NCI-H2171 treated with DMSO at 0.1 percent for 48 hours (cell line): ENCODE measurements at places on chromosomes 1 and 21.

GRCh38 chr1:235586413-235586812 lies 63.2 kb downstream of the GNG4 start:
- no peak for DNase-seq

DNA sequence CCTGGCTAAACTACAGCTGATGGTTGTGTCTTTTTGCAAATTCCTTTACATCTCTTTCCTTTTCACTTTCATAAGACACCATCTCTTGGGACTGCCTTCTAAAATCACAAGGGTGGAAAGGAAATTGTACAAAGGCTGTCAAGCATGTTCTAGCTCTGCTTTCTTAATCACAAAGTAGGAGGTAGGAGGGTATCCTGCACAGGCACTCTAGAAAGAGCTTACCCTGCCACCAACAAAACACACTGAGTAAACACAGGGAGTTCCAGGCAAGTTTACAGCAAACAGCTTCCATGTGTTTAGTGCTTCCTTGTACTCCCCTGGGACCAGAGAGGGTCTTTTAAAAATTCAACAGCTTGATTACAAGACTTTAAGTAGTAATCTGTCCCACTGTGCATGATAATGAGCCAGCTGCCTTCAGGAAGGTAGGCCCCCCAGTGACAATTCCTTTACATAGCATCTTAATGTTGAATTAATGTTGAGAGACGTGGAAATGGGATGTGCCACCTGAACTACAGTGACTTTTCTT lies 2.4 kb downstream of the PLPP3 start:
- DNase-seq = peak; percentile 85

GRCh38 chr1:44642255-44642654 lies 32.0 kb downstream of the TMEM53 start:
- DNase-seq = no peak

- no peak for DNase-seq
Observed at GRCh38 chr1:14627608-14628489, 29.4 kb downstream of the KAZN start.

GRCh38 chr1:115810609-115811008 lies 30.3 kb downstream of the NHLH2 start:
- DNase-seq = peak; percentile 79

DNA sequence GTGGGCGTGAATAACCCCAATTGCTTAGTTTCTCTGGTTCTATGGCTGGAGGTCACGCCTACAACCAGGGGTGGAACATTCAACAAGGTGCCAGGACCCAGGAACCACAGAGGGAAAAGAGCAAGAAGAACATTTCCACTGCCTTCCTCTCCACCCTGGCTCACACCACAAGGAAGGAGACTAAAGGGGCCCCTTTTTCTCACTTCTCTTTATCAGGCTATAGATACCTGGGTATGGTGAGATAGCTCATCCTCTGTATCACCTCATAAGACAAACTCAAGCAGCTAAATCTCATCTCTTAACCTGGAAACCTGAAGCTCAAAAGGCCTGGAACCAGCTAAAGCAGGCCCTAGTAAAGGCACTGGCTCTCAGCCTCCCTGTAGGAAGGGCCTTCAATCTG lies 438.8 kb upstream of the OLFM3 start:
- DNase-seq = no peak

- DNase-seq = peak; percentile 60
Observed at GRCh38 chr1:243378669-243379068, 122.8 kb downstream of the SDCCAG8 start.

DNA sequence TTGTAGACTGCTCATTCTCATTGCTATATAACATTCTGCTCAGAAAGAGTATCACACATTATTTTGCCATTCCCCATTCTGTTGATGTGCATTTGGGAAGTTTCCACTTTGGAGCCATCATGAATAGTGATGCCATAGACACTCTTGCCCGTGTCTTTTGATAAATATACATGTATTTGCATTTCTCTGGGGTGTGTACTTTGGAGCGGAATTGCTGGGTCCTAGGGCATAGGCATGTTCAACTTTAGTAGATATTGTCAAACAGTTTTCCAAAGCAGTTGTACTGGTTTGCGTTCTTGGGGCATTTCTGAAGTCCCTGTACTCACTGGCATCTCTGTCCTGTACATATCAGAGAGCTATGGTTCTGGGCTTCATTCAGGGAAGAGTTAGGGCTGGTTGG lies 52.1 kb downstream of the PIK3CD start:
- DNase-seq = no peak

GRCh38 chr1:243258731-243259130 lies 2.9 kb downstream of the SDCCAG8 start:
- no peak for DNase-seq

GRCh38 chr1:169631249-169631648 lies 1.3 kb upstream of the SELP start:
- DNase-seq = no peak

- DNase-seq = no peak
Observed at GRCh38 chr1:54813485-54814125, 12.5 kb upstream of the TTC22 start.

DNA sequence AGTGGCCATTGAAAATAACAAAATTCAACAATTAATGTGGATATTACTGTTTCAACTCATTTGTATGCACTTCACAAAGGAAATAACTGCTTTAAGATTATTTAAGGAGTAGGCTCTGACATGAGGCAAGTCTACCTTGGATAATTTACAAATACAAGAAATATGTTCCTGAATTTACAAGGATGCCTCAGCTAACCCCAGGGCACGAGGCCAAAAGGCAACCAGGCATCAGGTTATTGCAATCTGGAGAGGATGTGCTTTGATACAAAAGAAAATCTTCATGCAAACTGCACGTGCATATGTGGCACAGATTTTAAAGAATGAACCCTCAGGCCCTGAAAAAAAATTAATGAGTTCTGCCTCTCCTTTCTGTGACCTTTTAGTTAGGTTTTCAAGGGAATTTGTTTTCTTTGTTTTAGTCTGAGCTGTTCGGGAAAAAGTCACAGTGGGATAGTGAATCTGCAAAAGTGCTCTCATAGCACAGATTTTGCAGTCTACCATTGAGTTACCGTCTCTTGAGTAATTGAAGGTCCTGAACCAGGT lies 1304.2 kb upstream of the ADGRL4 start:
- DNase-seq = peak; percentile 38

- no peak for DNase-seq
Observed at GRCh38 chr21:14890141-14890540, 174.7 kb downstream of the NRIP1 start.

DNA sequence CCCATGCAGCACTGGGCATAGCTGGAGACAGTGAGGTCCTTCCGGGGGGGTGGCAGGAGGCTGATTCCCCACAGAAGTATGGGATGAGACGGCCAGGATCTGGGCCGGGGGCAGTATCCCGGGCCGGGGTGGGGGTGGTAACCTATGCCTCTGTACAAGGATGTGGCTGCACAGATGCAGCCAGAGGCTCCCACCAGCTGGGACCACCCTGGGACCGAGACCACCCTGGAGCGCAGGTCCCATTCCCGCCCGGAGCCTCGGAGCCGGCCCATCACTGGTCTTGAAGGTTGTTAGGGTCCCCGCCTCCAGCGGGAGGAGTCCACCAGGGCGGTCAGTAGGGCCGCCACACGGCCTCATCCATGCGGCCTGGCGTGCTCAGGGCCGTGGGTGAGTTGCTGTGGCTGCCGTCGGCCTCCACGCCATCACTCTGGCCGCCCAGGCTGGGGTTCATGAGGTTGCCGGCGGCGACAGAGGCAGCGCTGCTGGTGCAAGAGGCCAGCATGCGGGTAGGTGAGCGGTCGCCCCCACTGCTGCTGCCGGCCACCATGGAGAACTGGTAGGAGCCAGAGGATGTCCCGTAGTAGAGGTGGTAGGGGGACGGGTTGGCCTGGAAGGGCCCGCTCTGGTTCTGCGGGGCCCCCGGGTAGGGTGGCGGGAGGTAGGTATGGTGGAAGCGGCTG lies 28.1 kb downstream of the RUNX3 start:
- DNase-seq = no peak

DNA sequence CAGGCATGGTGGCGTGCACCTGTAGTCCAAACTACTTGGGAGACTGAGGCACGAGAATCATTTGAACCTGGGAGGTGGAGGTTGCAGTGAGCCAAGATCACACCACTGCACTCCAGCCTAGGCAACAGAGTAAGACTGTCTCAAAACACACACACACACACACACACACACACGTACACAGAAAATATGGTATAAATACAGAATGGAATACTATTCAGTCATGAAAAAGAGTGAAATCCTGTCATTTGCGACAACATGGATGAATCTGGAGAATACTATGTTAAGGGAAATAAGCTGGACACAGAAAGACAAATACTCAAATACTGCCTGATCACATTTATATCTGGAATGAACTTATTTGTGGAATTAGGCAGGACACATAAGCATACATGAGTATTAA lies 18.4 kb downstream of the FOXD2 start:
- no peak for DNase-seq

DNA sequence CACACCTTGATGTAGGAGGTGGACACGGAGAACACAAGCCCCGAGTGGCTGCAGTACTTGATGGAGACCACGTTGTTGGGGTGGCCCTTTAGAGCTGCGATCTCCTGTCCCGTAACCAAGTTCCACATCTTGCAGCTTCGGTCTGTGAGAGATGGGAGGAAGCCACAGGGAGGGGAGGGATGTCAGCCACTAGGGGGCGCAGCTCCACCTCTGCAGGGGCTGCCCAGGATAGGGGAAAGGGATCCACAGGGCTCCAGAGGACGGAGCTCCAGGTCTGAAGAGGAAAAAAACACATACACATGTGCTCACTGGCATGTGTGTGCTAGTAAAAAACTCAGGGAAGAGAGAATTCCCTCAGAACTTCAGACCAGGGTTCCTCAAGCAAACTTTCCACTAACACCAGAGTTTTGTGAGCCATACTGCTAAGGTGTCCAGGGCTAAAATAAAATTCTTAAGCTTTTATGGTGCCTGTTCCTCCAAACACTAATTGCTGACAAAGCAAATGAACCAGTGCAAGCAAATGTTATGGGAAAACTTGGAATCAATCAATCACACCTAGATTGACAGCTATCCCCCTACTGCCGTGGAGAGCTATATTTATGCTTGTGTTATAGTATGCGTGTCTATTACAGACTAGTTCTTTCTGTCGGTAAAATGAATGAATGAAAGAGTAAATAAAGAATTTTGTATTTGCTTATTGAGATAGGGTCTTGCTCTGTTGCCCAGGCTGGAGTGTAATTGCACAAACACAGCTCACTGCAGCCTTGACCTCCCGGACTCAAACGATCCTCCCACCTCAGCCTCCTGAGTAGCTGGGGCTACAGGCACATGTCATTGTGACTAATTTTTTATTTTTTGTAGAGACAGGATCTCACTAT lies 43.7 kb downstream of the KIF21B start:
- peak; percentile 36 for DNase-seq

- DNase-seq = no peak
Observed at GRCh38 chr1:53078333-53079101, 16.5 kb downstream of the PODN start.

DNA sequence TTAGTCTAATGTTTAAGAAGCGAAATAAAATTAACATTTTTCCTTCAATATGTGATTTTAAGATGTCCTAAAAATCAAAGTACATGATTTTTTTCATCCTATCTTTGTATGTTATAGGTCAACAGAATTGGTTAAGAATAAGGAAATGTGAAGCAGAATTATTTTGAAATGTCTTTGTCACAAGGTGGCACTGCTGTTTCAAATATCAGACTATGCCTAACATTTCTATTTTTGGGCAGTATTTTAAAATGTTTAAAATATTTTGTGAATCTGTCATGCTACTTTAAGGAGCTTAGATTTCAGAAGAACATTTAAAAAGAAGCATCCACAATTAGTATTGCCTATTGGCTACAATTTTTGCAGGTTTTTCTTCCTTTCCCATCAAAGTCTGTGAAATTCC lies 38.7 kb downstream of the AMY1C start:
- peak; percentile 4 for DNase-seq

DNA sequence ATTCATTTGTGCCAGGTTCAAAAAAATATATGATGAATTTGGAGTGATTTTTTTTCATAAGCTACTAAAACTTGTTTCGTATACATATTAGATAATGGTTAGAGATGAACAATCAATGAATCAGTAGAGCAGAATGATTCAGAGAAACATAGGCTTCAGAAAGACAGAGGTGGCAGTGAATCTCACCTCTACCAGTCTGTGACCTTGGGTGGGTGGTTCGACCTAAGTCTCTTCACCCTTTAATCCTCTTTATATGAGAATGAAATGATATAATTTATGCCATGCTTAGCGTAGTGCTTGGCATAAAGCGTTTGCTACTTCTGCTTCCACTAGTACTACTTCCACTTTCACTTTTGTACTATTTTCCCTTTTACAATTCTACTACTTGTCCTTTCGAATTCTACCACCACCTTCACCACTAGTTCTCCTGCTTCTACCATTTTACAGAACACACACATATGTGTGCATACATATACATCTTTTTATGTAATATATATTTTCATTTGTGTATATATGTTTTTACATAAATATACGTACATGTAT lies 45.1 kb downstream of the FYB2 start:
- no peak for DNase-seq

- DNase-seq = peak; percentile 40
Observed at GRCh38 chr1:44485229-44485933, 80.3 kb downstream of the RNF220 start.

DNA sequence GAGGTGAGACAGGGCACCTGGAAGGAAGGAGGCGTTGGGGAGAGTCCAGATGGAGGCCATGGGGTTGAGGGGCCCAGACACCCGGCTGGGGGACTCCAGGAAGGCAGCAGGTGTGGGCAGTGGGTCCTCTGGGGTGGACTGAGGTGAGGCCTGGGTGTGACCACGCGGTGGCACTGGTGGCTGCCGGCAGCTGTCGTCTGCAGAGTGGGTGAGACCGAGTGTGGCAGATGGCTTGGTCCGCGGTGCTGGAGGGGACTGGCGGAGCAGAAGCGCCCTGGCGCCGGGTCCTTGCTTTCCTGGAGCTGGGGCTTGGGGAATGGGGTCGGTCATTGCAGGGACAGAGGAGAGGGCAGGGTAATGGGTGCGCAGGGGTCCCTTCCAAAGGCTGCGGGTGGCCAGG lies 12.5 kb downstream of the AGRN start:
- DNase-seq = peak; percentile 66

- peak; percentile 26 for DNase-seq
Observed at GRCh38 chr1:30161953-30162352, 561.4 kb downstream of the MATN1 start.
